T-helper 2 cell (primary cell): ENCODE measurements at places on chromosomes 4 and X.

- DNase-seq = no peak
These were observed 10.6 kb downstream of the ABCG2 start for GRCh38 chr4:88147799-88148217.

GRCh38 chr4:72208421-72209075 is 176.7 kb downstream of the NPFFR2 start:
- no peak for DNase-seq

DNA sequence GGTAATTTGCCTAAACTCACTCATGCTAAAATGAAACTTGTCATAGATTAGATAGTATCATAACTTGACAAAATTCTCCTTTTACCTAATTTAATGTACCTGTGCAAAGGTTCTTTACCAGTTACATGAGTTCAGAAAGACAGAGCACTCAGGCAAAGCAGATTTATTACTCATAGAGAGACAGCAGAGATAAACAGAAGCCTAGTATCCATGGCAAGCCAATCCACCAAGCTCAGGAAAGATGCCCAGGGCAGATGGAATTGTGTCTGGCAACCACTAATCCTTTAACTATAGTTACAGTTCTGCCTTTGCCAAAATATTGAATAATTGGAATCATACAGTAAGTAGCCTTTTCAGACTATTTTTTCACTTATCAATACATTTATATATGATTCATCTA is 826.2 kb downstream of the TECRL start:
- DNase-seq = no peak

- DNase-seq = no peak
These were observed 27.3 kb downstream of the ATP2B3 start for GRCh38 chrX:153544727-153545126.

DNA sequence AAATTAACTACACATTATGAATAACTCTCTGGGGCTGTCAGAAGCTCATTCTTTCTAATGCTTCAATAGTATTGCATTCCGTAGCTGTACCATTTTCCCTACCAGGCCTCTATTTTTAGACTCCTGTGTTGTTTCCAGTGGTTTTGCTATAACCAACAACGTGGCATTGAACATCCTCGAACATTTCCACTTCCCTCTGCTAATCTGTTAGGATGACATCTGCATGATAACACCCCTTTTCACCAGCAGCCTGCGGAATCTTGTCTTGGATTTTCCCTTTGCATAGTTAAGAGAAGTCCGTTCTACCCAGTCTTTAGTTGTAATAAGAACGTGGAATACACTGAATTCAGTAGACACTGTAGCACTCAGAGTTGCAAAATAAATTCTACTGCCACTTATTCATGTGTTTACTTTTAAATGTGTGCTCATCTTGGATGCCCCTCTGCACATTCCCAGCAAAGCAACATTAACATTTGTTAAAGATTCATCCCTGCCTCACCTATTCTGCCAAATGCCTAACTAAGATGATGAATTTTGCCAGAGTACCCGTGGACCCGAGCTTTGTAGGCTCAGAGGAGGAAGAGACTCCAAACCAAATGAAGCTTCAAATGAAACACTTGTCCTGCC is 55.6 kb downstream of the SEL1L3 start:
- DNase-seq = no peak

DNA sequence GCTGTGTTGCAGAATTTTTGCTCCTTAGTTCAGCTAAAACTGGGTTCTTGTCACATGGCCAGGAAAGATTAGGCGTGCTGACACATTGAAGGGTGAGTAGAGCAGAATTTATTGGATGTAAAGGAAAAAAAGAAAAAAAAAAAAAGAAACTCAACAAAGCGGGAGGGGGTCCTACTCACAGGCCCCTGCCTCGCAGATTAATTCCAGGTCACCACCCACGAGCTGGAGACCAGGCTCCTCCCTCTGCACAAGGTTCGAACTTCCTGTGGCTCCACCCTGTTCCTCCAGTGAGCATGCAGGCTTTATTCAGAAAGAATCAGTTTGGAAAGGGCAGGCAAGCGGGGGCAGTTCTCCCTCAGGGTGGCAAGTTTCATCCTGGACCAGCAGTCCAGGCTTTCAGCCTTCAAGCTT is 17.1 kb downstream of the MGST2 start:
- DNase-seq = no peak
